ENCODE measurements at places on chromosomes 7 and 10. TPM values are rescaled to one million over a fixed set of nuclear protein-coding genes. Genes with fewer than 3 reads are reported as not detected.

FOXP2 gene
- polyA plus RNA-seq = 2.0 TPM

SPDYE8 gene
- not detected for polyA plus RNA-seq

BLNK gene
- 1.0 TPM for polyA plus RNA-seq

PPIF gene
- polyA plus RNA-seq = 64.0 TPM

PNLIPRP3 gene
- polyA plus RNA-seq = 0.06 TPM

HOXA5 gene
- 3.1 TPM for polyA plus RNA-seq

WEE2 gene
- not detected for polyA plus RNA-seq

HTR7 gene
- polyA plus RNA-seq = 0.06 TPM

CALML3 gene
- polyA plus RNA-seq = 0.06 TPM

MYH16 gene
- not detected for polyA plus RNA-seq
